MV-4-11 (cell line): ENCODE measurements at places on chromosomes 5 and 9.

DNA sequence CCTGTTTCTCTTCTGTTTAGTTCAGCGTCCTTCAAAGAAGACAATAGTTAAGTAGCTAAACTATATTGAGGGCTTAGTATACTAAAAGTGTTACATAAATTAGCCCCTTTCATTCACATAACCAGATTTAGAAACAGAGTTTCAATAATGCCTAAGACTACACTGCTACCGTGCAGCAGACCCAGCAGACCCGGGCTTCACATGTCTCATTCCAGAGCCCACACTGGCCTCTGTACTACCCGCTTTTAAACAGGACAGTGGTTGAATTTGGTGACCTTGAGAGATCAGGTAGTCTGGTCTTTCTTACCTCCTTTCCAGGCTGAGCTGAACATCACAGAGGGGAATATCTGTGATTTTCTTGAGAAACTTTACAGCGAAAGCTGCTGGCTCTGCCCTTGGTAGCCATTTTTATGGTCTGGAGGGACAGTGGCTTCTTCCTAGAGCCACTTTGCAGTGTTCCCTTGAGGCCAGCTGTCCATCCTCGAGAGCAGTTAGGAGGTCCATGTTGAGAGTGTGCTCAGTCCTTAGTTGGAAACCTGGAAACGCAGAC lies 56.5 kb downstream of the SLC22A5 start:
- peak; percentile 35 for DNase-seq

DNA sequence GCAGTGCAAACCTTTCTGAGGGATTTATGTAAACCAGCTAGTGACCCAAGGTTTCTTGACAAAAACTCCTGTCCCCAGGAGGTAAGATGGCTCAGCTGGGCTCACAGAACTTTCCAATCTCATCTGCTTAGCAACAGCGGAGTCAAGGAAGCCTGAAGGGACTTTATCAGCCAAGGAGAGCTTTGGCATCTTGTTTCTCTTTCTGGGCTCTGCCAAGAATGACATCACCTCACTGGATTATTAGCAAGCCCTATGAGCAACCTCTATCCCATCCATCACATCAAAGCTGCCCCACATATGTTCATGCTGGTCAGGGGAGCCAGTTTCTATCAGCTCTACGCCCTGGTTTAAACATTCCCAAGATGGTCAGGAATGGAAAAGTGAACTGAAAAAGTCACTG lies 461.3 kb downstream of the ENC1 start:
- no peak for DNase-seq

DNA sequence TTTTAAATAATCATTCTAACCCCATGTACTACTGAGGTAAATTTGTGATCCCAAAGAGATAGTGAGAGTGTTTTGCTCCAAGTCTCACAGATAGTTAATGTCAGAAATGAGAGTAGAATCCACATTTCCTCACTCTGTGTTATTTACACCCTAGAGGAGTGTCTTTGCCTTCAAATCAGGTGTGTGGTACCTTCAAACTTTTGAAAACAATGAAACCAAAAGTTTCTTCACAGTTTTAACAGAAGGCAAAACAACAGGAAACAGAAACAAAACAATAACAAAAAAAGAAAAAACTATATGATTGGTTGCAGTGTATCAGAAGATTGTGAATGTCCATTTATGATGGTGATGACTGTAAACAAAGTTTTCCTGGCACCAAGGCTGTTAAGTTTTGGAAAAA lies 85.9 kb downstream of the ERBIN start:
- DNase-seq, result no peak

GRCh38 chr5:8333977-8334376 lies 465.0 kb downstream of the MTRR start:
- DNase-seq, result no peak

DNA sequence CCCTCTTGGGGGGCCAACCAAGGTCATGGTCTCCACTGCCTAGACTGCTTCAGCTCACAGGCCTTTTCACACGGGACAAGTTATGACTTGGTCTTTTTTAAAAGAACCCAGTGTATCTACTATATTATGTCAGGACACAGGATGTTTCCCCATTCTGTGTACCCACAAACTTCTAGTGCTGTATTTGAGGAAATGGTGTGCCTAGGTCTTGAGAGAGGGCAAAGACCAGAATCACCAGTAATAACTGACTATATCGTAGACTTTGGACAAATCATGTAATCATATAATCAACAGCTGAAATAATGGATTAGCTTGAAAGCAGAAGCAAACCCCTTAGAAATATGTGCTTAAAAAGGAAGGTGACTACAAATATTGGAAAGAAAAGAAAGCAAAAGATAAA lies 133.3 kb downstream of the ARL15 start:
- peak; percentile 26 for DNase-seq

DNA sequence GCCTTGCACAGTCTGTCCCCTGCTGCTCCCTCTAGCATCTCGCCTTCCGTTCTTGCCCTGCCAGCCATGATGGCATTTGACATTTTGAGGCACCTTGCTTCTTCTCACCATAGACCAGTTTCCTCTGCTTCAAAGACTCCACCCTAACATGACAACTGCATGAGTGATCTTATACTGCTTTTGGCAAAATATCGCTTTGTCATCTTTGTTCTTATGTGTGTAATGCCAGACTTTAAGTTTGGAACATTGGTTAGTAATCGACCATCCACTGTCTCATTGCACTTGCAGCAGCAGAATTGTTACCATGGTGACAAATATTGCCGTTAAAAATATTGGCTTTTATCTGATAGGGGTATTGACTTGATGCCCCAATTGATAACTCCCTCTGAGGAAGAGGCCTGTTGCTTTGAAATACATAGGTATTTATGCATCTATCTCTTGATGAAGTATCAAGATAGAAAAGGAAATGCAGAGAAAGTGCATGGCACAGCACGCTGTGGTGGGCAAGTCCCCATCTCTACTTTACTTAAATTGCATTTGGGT lies 6.8 kb downstream of the GARIN3 start:
- DNase-seq, result no peak

DNA sequence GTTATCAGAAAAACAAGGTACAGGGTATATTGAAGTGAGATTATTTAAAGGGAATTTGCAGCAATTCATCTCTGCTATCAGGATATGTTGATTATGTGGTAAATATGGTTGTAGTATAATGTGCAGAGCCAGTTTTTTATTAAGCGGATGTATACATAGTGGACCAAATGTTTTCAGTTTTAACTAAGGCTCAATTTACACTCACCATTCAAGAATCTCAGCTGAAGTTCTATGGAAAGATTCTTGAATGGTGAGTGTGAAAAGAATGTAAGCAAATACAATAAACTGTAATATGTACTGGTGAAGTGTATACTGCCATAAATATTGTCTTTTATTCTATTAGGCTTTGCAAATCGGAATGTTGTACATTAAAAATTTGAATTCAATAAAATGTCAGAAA lies 895.9 kb upstream of the CDH10 start:
- no peak for DNase-seq

DNA sequence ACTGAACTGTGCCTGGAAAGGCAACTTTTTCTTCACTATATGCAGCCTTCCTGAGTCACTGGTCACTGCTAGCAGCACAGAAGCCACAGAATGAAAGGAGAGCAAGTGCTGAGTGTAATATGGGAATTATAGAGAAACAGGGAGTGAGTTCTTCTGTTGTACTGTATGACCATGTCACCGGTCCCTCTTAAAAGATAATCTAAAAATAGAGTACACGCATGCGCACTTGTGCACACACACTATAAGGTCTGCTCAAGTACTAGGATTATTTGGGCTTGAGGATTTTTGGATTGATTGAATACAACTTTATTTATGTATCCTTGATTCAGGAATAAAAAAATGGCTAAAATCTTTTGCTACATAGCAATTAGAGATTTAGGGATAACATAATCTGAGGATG lies 571.9 kb downstream of the PDE4D start:
- no peak for DNase-seq

DNA sequence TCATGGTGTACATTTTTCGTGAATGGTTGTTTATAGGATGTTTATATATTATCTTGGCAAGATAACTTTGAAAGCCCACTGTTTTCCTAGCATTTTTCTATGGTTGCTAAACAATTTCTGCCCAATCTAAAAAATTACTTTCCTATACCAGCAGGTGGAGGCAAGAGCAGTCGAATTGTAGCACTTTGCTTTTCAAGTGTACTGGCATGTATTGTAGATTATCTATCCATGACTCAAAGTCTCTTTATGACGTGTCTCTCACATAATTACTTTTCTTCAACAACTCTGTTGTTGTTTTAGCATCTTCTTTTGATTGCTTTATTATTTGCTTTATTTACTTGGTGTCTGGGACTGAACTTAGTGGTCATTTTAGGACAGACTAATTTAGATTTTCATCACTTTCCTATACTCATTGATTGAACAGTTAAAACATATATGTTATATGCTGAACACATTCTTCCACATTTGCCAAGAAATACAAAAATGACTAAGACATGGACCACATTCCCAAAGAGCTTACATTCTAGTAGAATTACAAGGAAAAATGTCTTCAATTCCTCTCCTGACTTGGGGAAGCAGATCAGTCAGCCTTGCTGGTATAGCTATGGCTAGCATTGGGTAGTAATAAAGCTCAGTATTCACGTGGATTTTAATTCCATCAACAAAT lies 20.7 kb downstream of the NLN start:
- peak; percentile 73 for DNase-seq

GRCh38 chr9:70052768-70053167 lies 9.1 kb downstream of the MAMDC2 start:
- no peak for DNase-seq

- no peak for DNase-seq
Observed at GRCh38 chr9:108197899-108198298, 657.9 kb downstream of the ACTL7B start.

DNA sequence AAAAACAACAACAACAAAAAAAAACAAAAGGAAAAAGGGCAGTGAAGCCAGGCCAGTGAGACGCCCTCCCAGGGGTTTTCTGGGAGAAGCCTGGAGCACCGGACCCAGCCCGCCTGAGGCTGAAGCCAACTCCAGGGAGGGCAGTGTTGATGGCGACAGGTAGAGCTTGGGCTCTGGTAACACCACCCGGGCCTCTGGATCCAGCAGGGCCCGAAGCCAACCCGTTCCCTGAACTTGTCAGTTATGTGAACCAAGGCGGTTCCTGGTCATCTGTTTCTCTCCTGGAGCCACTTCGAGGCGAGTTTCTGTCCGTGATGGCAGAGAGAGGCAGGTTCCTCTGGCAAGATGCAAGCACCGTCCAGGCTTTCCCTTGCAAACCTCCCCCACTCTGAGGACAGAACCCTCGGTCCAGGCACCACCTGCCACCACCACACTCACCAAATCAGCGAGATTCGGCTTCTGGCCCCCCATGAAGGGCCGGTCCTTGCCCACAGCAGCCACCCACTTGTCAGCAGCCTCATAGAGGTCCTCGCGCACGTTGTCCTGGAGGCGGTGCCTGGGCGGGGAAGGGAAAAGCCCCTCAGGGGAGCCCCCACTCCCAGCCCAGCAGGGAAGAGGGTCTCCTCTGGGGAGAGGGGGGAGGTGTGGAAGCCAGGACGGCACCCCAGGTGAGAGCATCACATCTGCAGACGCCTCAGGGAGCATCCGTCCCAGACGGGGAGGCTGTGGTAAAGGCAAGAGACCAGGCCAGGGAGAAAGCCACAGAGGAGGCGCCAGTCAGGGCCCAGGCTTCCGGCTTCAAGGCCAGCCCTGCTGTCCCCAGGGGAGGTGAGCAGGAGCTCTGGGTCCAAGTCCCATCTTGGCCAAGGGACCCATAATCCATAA lies 5.4 kb downstream of the PTGES2 start:
- no peak for DNase-seq

DNA sequence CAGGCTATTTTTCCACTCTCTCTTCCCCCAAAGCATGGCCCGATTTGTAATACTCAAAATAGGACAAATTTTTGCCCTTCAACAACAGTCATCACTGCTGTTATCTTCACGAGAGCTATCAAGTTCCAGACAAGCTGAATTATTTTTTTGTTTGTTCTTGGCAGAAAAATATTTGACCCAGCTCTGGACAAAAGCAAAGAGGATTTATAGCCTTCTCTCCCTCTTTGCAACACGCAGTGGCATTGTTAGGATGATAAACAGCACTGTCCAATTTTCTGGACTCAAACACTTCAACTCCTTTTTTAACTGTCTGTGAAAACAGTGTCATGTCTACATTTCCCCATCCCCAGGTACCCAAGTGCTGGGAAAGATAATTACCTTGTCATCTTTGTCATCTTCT lies 160.3 kb downstream of the SLF1 start:
- no peak for DNase-seq

GRCh38 chr5:35404701-35405100 lies 174.4 kb upstream of the PRLR start:
- DNase-seq, result no peak

GRCh38 chr9:133798160-133798559 lies 60.0 kb upstream of the SARDH start:
- no peak for DNase-seq

DNA sequence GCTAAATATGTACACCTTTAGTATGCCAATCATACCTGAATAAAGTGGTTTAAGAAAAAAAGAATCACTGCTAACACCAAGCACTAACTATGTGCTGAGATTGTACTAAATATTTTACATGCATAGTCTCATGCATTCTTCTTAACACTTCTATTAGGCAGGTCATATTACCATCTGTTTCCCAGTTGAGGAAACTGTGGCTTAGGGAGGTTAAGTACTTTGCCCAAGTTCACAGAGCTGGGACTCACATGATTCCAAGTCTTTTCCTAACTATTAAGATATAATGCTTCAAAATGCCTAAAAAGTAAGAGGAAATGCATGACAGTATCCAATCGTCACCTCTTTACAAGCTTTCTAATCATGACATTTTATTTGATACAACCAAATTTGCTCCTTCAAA lies 69.2 kb upstream of the PLPP6 start:
- DNase-seq, result no peak

DNA sequence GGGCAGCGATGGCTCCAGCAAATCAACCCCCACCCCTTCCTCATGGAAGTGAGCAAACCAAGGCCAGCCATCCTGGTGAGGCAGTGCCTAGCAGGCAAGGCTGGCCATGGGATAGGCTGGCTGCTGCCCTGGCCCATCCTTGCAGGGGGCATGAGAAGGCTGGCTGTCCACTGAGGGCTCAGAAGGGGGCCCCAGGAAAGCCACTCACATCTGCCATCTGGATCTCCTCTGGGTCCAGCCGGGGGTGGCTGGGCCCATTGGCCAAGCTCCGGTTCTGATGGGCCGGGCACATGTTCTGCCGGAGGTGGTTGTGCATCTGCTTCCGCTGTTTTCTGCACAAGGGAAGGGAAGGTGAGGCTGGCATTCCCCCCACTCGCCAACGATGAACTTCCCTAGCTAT lies 57.1 kb downstream of the PSD2 start:
- DNase-seq, result no peak

DNA sequence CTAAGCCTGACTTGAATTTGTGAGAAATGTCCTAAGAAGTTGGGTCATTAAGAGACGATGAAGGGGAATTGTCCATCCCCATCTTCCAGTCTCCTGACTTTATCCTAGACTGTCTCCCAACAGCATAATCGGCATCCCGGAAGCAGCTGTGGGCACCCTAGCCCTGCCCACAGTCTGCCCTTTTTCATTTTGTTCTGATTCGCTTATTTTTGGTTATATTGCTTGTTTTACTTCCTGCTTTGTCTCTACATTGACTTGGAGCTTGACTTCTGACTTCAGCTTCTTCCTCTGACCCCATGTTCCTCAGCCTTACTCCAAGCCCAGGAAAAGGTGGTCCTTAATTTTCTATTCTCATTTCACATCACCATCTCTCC lies 41.8 kb downstream of the UGCG start:
- DNase-seq, result peak; percentile 69
